HCEC 1CT (cell line): ENCODE measurements at places on chromosomes 3 and 15.
A peak's percentile ranks its signal among the peaks of the same experiment; 100 is the strongest.

DNA sequence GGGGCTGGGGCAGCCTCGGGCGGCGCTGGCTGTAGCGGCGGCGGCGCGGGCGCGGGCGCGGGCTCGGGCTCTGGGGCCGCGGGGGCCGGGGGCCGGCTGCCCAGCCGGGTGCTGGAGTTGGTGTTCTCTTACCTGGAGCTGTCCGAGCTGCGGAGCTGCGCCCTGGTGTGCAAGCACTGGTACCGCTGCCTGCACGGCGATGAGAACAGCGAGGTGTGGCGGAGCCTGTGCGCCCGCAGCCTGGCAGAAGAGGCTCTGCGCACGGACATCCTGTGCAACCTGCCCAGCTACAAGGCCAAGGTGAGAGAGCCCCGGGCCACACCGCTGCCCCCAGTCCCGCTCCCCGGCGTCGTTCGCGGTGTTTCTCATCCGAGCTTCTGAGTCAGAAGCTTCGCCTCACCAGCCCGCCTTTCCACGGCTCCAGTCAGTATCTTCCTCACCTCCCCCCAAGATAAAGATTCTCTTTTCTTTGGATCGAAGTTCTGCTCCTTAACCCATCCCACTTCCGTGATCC, 600 bp downstream of the FBXO45 start:
- peak; percentile 37 for DNase-seq

- peak; percentile 87 for DNase-seq
Measured at GRCh38 chr3:43695443-43695842, 4.7 kb downstream of the ABHD5 start.

DNA sequence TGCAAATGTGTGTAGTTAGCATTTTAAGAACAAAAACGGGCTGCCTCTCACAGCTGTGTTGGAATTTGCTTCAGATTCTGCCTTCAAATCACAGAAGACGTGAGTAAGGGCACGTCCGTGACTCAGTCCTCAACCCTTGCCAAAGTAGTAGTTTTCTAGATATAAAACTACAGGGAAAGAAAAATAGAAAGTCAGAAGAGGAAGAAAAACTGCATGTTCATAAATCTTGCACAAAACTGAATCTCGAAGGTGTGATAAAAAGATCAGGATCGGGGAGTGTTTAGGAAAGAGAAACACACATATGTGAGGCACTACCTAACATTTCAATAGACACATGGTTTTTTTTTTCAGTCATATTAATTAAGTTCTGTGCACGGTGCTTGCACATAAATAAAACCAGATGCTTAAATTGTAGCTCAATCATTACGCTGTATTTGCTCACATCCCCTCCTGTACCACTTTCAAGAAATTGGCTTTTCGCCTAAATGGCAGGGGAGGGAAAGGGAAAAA, 71.7 kb downstream of the P3H2 start:
- peak; percentile 69 for DNase-seq

- no peak for DNase-seq
Measured at GRCh38 chr3:74233091-74233490, 381.4 kb downstream of the CNTN3 start.

GRCh38 chr3:116188231-116188785, 257.0 kb downstream of the LSAMP start:
- peak; percentile 36 for DNase-seq

DNA sequence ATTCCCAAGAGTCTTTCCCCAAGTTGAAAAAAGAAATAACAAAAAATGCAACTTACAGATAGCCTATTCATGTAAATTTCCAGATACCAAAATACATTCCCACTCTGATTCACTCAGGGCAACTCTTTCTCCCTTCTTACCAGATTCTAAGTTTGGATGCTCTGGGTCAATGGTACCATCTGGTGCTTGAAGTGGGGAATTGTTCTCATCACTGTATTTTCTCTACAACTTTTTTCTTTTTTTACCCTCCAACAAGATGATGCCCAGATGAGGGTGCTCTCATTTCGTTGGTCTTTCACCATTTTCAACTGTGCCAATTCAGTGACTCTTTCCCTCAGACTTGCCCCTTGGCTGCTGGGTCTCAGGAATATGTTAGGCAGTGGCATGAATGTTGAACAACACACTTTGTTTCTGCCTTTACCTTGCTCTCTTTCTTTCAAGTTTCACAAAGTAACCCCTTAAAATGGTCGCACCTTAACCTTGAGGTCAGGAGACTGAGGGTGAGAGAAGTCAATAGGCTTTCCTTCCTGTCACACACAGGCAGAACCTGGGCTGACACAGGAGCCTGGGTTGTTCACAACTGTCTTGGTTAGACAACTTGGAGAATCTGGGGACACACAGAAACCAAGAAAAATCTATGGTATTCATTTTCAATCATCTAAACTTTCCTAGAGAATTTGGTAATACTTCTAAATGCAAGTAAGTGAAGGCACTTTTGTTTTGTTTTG, 330.7 kb upstream of the SLCO3A1 start:
- peak; percentile 37 for DNase-seq

DNA sequence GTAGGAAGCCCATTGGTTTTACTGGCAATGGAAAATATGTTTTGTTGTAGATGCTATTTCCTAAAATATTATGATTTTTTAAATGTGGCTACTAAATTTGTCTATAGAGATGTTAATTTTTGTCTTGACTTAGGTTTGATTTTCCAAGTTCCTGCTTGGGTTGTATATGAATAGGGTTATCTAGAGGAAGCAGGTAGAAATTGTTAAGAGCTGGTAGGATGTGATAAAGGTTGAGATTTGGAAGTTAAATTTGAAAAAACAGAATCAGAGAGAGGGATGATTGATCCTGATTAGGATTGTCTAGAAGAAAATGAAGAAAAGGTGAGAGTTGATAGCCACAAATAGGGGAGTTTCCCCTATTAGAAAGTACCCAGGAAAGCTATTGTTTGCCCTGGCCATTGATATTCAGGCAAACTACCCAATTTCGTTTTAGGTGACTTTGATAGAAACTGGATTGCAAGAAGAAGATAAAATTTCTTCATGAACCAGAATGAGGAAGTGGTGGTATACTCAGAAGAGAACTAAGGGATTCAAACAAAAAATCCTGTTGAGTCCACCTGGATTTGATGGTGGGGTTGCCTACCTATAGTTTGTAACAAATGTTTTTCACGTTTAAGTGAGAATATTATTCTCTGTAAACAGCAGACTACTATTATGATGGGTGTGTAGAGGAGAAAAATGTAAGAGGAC, 91.2 kb upstream of the PHLDB2 start:
- no peak for DNase-seq

- no peak for DNase-seq
Measured at GRCh38 chr3:52798978-52799476, 4.4 kb downstream of the ITIH3 start.

- DNase-seq: no peak
Measured at GRCh38 chr15:78083186-78083585, 5.7 kb upstream of the TBC1D2B start.

GRCh38 chr3:11719406-11720303, 75.9 kb upstream of the VGLL4 start:
- peak; percentile 42 for DNase-seq

DNA sequence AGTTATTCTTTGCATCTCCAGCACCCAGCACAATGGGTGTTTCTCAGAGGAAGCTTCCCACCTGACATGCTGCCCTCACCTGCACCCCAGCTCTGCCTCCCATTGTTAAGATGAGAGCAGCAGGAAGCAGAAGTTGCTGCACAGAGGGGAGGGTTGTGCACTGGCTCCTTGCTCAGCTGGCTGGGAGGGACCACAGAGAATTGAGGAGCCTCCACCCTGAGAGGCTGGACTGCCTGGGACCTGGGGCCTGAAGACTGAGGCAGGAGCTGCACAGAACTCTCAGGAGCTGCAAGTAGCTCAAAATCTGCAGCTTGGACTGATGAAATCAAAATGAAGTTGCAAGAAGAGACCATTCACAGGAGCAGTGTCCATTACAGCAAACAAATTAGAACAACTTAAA, 222.3 kb upstream of the LINGO1 start:
- DNase-seq: no peak

GRCh38 chr15:36075333-36075732, 504.1 kb upstream of the CDIN1 start:
- no peak for DNase-seq

DNA sequence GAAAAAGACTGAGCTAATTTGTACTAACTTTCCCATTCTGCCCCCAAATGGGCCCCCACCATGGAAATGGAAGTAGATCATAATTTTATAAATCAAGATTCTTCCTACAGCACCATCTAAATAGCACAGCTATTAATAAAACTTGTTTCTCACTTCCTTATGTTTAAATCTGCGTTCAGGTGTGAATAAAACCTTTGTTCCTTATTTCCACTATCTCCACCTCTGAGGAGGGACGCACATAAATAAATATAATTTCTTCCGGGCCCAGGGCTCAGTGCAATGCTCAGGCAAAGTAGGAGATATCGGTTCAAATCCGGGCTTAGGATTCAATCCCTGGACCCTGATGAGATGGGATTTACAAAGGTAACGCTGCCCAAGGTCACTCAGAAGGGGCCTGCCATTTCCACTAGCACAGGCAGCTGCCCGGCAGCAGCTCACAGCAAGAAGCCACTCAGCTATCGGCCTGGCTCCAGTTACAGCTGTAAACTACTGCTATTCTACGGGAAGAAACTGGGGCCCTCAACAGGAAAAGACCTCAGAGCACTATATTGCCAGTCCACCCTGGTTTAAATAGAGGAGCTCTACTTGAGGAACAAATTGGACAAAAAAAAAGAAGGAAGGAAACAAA, 52.5 kb downstream of the FOXP1 start:
- DNase-seq: no peak

- DNase-seq: peak; percentile 57
Measured at GRCh38 chr3:131454501-131454900, 48.3 kb downstream of the MRPL3 start.

- DNase-seq: no peak
Measured at GRCh38 chr3:187169231-187169960, 27.9 kb upstream of the RTP1 start.

DNA sequence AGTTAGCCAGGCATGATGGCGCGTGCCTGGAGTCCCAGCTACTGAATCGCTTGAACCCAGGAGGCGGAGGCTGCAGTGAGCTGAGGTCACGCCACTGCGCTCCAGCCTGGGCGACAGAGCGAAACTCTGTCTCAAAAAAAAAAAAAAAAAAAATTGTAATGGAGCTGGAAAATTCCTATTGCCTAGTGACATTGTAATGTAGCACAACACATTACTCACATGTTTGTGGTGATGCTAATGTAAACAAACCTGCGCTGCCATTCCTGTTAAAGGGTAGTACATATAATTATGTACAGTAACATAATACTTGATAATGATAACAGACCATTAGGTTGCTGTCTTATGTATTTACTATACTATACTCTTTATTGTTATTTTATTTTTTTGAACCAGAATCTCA, 39.1 kb downstream of the KNL1 start:
- peak; percentile 71 for DNase-seq

DNA sequence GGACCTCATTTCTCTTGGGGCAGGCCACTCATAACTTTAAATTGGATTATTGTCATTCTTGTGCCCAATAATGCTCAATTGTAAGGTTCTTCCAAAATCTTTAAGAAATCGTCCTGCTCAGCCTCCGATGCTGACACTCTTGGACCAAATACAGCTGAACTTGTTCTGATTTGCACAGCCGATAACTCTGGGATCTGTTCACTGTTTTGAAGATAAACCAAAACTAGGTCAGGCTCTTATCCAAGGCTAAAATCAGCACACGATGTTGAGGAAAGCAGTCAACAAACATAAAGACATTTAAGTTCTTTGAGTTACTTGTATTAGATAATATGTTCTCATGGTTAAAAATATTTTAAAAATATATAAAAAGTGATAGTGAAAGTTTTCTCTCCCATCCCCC, 52.0 kb upstream of the NEO1 start:
- DNase-seq: no peak

- DNase-seq: no peak
Measured at GRCh38 chr15:91183596-91183995, 83.5 kb downstream of the SV2B start.

DNA sequence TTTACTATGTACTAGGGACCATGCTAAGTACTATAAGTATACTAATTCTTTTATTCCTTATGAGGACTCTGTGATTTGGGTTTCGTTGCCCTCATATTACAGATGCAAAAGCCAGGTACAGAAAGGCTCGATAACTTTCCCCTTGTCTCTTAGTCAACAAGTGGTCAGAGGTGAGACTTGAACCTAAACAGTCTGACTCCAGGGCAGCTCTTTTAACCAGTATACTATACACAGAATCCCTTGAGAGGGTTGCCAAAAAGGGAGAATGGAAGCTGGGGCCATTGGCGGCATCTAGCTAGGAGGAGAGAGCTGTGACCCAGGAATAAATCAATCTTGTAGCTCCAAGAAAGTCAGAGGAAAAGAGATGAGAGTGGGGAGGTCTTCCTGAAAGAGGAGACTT, 92.4 kb downstream of the TOP2B start:
- DNase-seq: no peak

- no peak for DNase-seq
Measured at GRCh38 chr15:27782125-27782524, 317.0 kb downstream of the OCA2 start.

DNA sequence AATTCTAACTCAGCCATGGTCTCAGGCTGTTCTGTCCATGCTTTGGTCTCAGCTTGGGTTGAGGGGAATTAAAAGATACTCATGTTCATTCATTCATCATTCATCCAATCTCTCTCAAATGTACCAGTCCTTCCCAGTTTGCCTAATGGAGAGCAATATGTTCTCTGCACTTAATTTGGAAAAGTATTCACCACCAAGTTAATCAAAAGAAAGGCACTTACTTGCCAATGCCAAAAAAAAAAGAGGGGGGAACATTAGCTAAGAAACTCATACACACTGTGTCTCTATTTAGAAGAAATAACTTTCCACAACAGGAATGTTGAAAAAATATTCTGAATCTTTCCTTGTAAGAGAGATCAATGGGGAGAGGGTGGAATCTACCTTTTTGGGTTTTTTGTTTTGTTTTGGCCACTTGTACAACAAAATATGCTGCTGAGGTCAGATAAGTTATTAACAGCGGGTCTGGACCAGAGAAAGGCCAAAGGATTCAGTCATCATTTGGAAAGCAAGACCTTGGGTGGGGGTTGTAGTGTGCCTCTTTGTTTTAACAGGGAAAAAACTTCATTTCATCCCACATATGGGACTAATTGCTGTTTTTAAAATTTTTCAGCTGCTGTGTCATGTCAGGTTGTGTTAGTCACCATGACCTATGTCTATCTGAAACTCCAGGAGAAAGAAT, 152.3 kb downstream of the FBN1 start:
- peak; percentile 96 for DNase-seq

GRCh38 chr3:8581806-8582445, 62.7 kb downstream of the SSUH2 start:
- DNase-seq: no peak

GRCh38 chr3:27963519-27963918, 241.4 kb upstream of the EOMES start:
- no peak for DNase-seq

- DNase-seq: no peak
Measured at GRCh38 chr3:125211523-125212090, 941 bp downstream of the SLC12A8 start.

- DNase-seq: peak; percentile 22
Measured at GRCh38 chr15:65101411-65101890, 13.5 kb downstream of the UBAP1L start.

- DNase-seq: peak; percentile 48
Measured at GRCh38 chr15:68187559-68187958, 17.6 kb downstream of the CALML4 start.
